ENCODE measurements at places on chromosomes 2 and 18.

DNA sequence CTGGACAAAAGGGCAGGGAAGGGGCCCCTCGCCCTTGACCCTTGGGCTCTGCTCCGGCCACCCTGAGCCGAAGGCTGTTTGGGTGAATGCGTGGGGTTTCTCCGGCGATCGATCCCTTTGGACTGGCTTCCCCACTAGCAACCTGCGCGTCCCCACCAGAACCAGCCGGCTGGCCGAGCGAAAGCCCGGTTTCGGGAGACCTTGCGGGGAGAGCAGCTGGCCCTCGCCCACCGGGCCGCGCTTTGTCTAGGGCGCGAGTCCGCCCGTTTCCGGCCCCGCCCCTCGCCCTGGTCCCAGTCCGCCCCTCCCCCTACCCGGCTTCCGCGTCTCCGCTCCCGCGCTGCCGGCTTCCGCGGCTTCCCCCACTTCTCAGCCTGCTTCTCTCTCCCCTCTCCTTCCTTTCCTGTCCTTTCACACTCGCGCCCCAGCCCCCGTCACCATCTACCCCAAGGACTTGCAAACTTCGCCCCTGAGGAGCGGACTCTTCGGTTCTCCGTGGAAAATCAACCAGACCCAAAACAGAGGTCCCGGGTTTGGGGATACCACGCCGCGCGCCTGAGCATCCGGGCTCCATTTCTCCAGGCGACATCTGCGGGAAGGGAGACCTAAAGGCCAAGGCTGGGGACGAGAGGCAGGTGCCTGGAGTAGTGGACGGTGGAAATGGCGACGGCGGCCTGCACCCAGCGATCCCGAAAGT lies 48.0 kb upstream of the ATP6V1B1 start:
- DNase-seq: no peak

DNA sequence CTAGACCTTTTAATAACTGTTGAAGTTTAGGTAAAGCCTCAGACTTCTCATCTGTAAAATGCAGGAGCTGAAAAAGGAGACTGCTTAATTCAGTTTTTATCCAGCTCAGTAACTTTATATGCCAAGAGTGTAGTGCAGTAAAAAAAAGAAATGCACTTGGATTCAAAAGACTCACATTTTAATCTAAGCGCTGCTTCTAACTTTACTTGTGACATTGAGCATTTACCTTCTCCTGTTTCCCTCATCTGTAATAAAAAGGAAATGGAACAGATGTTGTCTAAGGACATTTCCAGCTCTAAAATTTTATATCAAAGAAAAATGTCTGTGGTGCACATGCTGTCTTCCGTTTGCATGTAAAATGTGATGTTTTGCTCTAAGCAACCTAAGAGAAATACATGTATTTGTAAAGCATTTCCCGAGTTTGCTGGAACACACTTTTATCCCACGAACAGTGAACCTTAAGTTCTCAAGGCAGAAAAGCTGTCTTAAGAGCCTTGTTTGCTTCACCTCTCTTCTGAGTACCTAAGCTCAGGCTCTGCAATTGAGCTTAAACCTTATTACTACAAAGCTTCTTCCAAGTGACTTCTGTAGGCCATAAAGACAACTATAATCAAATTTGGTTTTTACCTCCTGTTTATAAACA lies 24.2 kb upstream of the TANK start:
- DNase-seq: no peak

- no peak for DNase-seq
These were observed 13.6 kb downstream of the DCAF17 start for GRCh38 chr2:171447675-171448074.

DNA sequence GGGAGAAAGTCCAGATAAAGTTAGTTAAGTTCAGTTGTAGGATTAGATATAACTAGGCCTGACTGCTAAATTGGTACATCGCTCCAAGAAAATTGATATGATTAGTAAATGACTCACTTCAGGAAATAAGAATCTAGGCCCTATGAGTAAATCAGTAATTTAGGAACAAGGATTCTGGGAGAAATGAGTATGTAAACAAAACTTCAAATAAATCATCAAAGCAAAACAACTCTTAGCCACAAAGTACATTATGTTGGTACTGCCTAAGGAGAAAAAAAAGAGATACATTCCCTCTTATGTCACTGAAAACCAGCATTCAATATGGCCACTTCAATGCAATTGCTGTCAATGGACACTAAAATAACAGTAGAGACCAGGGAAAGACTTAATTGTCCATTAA lies 529.1 kb downstream of the ZNF804A start:
- DNase-seq: no peak

DNA sequence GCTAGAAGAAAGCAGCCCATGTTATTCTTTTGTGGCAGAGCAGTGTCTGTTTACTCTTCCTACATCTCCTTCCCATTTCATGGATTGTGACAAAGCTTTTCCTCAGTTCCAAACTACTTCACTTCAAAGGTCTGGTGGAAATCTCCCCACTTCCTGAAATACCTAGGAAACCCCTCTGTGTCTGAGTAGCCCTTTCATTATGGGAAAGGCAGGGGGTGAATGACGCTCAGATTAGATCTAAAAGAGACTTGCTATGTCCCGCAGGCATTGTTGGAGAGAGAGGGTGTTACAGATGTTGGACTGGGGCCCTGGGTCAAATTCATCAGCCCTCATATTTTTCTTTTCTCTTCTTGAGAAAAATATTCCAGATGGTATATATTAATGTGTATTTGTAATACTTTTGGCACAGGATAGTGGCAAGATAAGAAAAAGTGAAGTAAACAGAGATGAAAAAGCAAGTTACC lies 675.0 kb downstream of the IRS1 start:
- DNase-seq: no peak

DNA sequence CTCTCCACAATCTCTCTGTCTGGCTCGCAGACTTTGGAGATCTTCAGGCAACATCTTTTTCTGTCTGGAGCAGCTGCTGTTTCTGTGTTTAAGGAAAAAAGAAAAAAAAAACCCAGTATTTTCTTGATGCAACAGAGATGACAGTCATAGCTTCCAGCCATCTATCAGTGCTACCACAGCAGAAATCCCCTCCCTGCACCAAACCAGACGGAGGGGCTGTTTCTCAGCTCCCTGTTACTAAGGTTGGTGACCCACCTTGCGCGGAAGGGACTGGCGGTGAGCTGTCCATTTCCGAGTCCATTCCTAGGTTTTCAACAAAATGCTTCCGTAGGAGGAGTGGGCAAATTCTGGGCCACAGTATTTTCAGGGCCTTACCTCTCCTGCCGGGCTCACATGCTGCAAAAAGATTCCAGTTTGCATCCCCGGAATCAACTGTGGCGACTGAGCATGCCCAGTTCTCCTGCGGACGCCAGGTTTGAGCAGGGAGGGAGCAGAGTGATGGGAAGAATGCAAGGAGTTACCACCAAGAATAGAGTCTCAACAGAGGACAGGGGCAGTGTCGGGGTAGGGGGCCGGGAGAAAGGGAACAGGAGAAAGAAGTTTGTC lies 1.2 kb downstream of the SLC4A10 start:
- no peak for DNase-seq

- DNase-seq: no peak
These were observed 140.4 kb downstream of the FAM161A start for GRCh38 chr2:61713457-61713856.

GRCh38 chr18:76142611-76143010 lies 352.4 kb downstream of the ZNF516 start:
- no peak for DNase-seq

DNA sequence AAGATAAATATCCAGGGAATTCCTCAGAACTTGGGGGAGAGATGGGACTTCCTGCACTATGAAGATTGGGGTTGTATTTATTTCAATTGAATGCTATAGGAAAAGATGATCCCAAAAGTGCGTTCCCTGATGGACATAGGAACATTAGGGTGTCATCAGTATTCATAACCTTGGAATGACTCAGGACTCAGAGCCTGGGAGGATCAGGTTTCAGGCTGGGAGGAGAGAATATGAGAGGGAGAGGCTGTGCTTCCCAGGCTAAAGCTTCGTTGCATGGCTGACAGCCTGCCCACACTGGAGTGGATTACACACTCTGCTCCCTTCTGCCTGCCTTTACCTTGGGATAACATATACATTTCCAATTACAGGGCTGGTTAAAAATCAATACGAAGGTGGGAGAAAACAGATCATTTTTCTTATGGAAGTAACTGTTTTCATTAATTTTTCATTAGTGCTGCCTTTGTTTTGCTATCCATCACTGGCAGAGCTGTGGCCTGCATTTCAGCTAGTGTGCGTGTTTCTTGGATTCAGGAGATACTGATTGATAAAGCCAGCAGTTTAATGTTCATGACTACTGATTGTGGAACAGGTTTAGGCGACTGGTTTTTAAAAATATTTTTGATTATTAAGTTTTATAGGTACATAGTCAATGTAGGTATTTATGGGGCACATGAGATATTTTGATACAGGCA lies 118.7 kb downstream of the KCTD1 start:
- no peak for DNase-seq

Measured in globus pallidus (tissue), 1 donor.